ENCODE measurements at places on chromosomes 2 and 18.

DNA sequence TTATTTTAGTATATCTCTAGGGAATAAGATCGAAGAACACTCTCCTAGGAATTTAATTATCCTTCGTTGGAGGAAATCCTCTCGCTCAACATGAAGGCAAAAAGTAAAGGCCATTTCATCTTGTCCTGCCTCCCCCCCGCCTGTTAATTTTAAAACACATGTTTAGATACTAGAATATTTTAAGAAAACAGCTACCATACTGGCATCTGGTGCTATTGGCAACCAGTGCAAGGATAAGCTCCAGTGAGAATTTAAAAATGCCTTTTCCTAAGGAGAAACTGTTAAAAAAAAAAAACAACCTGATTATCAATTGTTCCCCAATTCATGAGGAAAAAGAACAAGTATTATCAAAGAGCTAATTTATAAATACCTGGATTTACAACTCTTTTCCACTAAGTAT is 864.7 kb downstream of the NRXN1 start:
- no peak for DNase-seq

- no peak for DNase-seq
Observed at GRCh38 chr18:68397241-68398035, 317.5 kb downstream of the TMX3 start.

DNA sequence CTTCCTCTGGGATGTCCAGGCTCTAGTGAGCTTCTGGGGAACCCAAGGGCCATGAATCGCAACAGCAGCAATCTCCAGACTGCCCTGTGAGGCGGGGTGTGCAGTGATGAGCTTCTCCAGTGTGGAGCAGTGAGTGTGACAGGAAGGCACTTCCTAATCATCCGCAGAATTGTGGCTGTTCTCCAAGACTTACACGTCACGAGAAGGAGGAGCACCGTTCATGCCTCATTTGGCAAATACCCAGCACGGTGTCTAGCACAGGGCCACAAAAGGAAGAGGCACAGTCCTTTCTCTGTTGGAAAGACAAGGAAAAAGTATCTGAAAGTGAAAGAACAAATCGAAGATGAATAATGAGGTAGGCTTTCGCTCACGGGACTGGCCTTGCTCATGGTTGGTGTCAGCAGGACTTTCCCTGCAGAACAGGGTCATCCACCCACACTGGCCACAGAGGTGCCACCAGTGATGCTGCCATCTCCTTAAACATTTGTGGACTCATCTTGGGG is 125.1 kb upstream of the HAAO start:
- no peak for DNase-seq

GRCh38 chr2:143645921-143646645 is 516.9 kb downstream of the ARHGAP15 start:
- DNase-seq = no peak

GRCh38 chr2:146108993-146109392 is 1589.1 kb upstream of the ZEB2 start:
- DNase-seq = no peak

GRCh38 chr2:130851624-130852382 is 15.1 kb downstream of the ARHGEF4 start:
- no peak for DNase-seq

DNA sequence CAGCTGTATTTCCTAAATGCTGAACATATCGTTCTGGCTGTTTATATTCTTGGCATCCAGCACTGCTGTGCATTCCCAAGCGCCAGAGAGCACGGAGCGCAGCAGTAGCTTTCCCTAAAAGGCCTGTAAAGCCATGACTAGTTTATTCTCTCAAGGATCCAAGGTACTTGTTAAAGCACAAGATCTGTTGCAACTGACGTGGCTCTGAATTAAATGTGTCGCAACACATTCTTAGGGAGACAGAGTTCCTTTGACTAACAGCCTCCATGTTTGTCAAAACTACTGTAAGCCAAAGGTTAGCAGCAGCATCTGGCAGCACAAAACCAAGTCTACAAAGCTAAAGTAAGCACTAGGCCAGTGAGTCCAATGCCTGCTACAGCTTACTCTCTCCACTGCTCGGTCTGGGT is 188.6 kb upstream of the FN1 start:
- DNase-seq = no peak

DNA sequence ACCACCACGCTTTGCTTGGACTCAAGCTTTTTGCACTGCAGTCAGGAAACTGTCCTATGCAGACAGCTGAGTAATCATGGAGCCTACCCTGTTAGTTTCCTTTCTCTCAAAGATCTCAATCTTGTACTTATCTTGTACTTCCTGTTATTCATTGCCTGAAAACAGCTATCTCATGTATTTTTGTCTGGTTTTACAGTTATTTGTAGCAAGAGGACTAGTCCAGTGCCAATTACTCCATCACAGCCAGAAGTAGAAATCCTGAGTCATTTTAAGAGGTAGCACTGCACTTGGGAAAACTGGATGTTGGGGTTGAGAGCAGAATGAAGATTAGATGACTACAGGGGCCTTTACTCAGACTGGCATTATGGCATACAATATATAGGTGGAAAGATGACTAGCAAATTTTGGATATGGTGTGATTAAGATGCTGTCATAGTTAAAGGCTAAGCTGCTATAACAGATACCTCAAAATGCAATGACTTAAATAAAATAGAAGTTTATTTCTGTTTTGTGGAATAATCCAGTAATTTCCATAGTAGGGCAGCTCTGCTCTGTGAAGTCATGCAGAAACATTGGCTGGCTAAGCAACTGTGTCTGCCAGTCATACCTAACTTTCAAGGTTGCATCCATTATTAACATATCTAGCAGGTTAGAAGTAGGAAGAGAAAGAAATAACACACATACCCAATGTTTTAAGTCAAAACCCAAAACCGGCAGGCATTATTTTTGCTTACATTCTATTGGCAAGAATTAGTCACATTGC is 21.1 kb upstream of the CHMP3 start:
- no peak for DNase-seq

DNA sequence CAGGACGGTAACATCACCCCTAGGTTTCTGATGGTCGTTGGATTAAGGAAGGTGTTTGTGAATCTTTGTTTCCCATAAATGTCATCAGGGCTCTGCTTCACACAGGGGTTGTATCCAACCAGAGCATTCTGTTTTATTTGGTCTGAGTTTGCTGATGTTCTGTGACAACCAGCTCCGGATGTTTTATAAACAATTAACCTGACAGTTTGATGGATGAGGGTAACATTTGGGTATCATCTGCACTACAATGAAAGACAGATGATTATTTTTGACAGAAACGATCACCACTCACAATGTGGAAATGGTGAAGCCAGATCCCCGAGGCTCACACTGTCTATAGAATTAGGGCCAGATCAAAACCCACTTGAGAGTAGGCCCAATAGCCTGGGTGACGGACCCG is 107.1 kb downstream of the CDC42EP3 start:
- no peak for DNase-seq

DNA sequence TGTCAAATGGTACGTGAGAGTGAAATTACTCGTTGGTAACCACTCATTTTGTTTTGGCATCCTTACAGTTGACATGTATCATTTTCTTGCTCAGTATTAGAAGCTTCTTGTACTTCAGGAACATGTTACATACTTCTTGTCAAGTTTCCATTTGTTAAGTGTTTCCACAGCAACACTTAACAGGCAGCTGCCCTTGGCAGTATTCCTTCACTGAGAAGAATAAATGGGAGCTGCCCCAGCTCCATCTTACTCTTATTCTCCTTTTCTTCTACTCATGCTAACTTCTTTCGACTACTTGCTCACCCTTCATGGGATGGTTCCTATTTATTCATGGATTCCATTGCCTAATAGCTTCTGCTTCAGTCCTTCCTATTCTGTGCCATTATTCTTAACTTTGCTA is 60.1 kb upstream of the TUBA3E start:
- DNase-seq = no peak

DNA sequence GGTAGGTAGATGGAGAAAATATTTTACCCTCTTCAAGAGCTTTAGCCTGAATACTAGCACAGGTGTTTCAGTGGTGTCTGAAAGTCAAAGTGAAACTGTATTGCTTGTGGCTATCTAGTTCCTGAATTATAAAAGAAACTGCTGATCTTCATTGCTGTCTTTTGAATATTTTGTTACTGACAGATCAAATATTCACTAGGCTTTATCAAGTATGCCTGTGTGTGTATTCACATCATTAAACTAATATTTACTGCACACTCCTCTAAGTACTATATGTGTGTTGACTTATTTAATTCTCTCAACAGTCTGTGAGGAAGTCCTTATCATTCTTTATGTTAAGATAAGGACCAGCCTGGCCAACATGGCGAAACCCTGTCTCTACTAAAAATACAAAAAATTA is 139.6 kb downstream of the SOCS6 start:
- DNase-seq = no peak

- no peak for DNase-seq
Observed at GRCh38 chr18:27856820-27857219, 320.1 kb downstream of the CDH2 start.

- no peak for DNase-seq
Observed at GRCh38 chr2:168650781-168651180, 151.7 kb upstream of the NOSTRIN start.

DNA sequence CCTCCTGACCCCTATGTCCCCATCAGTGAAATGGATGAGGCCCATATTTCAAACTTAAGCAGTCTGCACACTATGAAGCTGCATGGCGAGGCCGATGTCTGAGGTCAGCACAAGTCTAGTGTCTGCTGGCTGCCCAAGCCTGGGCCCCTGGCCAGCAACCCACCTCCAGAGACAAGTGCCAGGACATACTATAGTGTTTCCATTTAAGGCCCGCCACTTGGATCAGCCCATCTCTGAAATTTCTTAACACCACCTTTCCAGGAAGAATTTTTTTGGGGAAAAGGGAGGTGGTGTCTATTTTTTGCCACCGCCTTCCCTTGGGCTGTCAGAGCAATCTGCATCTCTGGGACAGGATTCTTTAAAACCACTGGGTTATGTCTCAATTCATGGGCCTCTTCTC is 1.8 kb downstream of the ACVR1 start:
- DNase-seq = no peak
